Sigmoid colon (tissue), 7 donors: ENCODE measurements at places on chromosomes 12 and 14. TPM values are rescaled to one million over a fixed set of nuclear protein-coding genes. Genes with fewer than 3 reads are reported as not detected.

DNA sequence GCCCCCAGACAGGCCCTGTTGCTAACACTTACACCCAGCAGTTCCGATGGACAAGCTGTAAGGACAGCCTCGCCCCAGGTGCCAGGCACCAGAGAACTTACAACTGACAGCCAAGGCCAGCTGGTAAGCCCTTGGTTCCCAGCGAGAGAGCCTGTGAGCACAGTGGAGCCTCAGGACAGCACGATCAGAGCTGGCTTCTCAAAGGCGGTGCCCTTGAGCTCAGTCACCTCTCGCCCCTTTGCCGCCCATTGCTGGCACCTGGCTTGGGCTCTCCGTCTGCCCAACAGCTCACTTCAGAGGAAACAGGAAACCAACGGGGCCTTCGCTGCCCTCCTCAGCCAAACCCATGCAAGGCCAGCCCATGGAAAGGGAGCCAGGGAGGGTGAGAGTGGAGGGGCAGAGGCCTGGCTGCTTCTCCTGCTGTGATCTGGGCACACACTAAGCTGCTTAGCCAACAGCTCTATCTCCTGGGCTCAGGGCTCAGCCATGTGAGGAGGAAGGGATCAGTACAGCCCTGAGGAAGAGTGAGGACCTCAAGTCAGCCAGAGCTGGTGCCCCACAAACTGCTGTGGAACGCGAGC lies 98.5 kb downstream of the SINHCAF start:
- no peak for DNase-seq

GRCh38 chr14:99971941-99972747 lies 93.1 kb upstream of the EVL start:
- no peak for DNase-seq

DNA sequence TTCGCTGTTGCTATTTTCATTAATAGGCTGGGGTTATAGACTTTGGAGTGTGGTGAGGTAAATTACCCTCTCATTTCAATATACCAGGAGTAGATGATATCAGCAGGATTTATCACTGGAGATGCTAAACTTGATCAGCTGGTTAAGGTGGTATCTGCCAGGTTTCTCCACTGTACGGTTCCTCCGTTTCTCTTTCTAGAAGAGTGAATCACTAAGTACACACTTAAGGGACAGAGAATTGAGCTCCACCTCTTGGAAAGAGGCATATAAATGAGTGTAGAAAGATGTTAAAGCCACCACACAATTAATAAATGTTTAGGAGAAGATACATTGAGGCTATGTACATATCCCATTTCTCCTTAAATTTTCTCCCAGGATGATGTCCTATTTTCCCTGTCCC lies 277.4 kb upstream of the GRIP1 start:
- no peak for DNase-seq

DNA sequence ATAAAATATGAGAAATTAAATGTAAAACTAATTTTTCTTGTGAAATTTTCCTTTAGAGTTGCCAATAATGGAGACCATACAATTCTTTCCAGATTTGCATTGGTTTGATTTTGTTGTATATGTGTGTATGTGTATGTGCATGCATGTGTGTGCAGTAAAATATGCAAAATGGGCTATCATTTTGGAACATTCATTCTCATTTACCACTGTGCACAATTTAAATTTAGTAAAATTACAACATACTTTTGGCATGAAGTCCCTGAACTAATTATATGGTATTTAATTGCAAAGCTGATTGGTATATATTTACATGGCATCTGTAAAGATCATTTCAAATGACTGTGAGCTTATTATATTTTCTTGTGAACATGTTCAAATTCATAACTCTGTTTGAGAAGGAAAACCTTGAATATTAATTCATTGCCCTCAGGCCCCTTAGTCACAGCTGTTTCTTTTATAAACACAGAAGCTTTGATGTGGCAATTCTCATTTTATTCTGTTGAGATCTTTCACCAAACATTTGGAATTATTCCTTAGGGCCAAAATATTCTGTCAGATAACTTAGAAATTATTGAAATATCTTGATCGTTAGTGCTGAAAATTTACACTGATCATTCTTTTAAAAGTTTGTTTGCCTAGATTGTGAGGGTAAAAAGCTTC lies 17.6 kb downstream of the KERA start:
- no peak for DNase-seq

- no peak for DNase-seq
Measured at GRCh38 chr12:121805171-121806008, 1.6 kb downstream of the SETD1B start.

Gene CCDC85C
- total RNA-seq = 19.6 TPM
